ENCODE measurements at places on chromosomes 2 and 18.

DNA sequence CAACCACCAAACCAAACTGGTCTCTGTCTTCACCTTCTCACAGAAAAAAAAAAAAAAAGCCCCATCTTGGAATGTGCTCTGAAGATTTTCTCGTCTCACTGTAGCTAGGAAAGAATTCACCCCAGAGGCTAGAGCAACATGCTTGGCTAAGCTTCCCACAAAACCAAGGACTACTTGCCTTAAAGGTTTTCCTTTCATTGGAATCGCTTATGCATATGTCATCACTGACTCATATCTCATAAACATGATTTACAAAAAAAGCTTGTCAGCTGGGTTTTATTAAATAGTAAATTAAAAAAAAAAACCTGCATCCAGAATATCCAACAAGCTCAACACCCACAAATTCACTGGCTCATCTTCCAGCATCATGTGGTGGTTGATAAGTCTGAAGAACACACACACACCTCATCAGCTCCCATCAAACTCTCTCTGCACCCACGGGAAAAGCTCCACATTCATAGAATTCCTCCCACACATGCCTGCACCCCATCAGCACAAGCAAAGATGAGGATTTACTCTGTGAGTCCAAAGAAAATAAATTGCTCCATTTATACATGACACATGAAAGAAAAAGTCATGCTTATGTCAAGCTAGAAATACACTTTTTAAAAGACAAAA, 182.0 kb upstream of the TRIB2 start:
- no peak for DNase-seq

DNA sequence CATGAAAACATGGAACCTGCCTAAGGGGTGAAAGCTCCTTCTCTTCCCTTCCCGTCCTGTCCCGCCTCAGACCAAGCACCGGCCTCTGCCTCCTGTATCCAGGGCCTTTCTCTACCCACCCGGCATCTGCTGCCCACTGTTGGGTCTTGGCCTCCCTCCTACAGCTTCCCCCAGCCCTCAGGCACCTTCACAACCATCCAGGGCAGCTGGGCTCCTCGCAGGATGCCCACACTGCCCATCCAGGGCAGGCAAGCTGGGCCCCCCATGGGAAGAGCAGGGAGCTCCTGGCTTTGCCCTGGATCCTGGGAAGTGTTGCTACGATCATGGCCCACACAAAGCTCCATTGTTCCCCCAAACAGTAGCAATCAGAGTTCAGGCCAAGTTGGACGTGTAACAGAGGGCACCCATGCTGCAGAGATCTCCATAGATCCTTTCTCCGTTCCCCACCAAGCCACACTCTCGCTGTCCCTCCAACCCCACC, 206.6 kb downstream of the NDUFA10 start:
- DNase-seq: no peak

- DNase-seq: no peak
Measured at GRCh38 chr2:36965206-36965605, 1.1 kb downstream of the STRN start.

GRCh38 chr2:179592167-179592936, 269.1 kb downstream of the ZNF385B start:
- no peak for DNase-seq

GRCh38 chr2:584863-585823, 92.1 kb downstream of the TMEM18 start:
- DNase-seq: peak; percentile 67

DNA sequence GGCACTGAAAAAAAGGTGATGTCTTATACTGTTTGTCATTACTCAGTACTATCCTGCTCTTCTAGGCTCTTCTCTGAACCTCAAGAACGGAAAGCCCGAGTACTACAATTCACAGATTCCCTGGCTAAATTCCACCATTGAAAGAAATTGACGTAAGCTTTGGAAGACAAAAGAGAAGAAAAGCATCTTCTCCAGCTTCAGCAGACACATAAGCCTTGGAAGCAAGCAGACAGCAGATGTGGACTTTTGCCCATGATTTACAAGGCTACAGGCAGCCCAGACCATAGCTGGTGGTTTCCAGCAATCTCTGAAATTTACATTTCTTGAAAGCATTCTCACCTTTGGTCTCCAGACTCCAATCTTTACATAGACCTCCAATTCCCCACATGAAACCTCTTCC, 289.0 kb downstream of the C1D start:
- DNase-seq: no peak
